ENCODE measurements at places on chromosomes 7 and 10.

- DNase-seq: no peak
Measured at GRCh38 chr7:100093054-100093453, 4.3 kb downstream of the COPS6 start.

DNA sequence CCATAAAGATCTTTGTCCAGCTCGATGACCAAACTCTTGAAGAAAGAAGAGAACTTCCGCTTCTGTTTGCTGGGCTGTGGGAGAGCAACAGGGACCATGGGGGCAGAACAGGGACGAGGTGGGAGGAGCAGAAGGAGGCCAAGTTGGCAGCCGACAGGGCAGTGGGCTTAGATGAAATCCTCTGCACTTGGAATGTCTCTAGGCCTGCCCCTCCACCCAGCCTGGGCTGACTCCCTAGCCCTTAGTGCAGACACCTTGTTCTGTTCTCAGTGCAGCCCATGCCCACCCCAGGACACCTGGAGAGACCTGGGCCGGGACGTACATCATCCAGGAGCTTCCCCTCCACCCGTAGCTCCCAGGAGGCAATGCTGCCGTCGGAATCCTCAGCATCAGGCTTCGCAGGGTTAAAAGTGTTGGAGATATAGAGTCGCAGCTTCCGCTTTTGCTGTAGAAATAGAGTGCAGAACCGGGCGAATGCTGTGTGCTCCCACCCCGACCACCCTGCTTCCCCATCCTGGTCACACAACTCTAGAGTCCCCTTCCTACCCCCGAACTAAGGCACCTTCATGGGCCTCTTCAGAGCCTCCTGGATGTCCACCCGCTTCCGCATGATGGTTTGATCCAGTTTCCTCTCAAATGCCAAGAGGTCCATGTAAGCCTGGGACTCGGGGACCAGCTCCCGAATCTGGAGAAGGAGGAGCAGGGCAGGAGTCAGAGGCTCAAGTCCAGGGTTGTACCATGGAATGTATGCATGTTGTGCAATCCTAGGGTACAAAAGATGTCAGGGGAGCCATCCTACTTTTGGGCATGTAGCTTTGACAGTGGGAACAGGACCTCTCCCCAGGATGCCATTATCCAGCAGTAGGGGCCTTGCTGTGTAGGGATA lies 6.1 kb downstream of the SMARCD3 start:
- DNase-seq: no peak

DNA sequence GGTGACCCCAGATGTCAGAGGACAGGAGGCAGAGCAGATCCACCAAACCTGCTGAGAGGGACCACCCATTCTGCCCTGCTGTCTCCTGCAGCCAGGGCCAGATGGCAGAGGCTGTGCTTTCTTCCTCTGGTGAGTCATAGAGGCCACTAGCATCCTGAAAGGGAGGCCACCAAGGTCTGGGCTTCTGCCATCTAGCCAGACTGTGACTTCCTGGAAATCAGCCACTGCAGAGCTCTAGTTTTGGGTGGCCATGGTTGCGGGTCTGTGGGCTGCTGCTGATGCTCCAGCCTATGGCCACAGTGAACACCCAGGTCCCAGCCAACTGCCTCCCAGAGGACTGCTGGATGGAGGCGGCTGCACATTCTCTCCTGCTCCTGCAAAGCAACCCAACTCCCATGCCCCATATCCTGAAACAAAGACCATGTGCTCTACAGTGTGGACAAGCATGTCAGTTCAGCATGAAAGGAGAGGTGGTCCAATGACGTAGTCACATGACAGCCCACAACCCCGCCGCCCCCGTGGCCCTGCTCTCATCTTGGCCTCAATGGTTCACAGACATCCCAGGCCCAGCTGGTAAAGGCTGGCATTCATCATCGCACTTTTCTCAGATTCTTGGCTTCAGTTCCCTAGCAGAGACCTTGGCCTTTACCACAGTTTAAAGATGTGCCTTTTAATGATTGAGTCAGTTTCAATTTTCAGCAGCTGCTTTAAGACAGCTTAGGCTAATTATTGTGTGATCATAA lies 73.9 kb upstream of the CXCL12 start:
- DNase-seq: no peak

- no peak for DNase-seq
Measured at GRCh38 chr7:138873220-138873892, 75.4 kb upstream of the ATP6V0A4 start.

DNA sequence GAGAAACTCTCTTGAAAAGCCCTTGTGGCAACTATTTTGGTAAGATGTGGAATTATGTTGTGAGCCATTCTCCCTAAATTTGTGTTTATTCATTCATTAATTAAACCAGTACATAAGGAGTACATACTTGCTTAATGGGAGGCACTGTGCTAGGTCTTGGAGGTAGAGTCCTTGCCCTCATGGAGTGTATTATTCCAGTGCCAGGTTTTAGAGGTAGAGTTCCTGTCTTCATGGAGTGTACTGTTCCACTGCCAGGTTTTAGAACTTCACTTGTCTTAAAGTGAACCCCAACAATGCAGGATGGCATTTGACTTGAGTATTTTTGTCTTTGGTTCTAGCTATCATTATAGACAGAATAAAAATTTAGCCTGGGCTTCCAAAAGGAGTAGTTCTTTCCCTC lies 8.8 kb downstream of the MXI1 start:
- no peak for DNase-seq

DNA sequence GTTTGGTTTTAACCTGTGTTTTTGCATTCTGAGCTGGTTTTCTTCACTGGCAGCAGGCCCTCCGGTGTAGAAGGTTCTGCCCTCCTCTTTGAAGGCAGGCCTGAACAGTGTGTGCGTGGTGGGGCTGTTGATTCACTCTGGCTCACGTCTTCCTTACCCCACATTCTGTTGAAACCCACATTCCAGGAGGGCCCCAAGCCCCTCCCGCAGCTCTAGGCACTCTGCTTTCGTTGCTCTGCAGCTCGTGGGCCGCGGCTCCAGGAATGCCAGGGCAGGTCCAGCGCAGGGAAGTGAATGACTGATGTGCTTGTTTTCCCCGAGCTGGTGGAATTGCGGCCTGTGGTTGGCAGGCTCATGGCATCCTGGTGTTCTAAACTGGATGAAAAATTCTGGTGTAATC lies 49.0 kb downstream of the HTRA1 start:
- no peak for DNase-seq

DNA sequence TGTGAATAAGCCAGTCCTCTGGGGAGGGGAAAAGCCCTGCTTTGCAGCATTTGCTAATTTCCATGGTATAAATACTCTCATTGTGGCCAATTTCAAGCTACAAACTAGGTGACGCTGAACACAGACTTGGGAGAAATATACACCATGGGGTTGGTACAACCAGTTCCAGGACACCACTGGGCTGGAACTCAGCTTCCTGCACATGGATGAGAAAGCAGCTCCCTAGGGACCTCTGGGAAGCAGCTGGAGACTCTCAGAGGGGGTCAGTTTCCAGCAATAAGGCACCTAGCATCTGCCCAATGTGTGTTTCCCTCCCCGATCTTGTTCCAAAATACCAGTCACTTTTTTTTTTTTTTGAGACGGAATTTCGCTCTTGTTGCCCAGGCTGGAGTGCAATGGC lies 56.8 kb upstream of the WDR11 start:
- no peak for DNase-seq

GRCh38 chr10:18216482-18216881 lies 76.3 kb downstream of the CACNB2 start:
- no peak for DNase-seq

GRCh38 chr10:74474022-74474713 lies 323.1 kb downstream of the ADK start:
- no peak for DNase-seq

- no peak for DNase-seq
Measured at GRCh38 chr10:123361832-123362231, 207.6 kb downstream of the BUB3 start.

- no peak for DNase-seq
Measured at GRCh38 chr10:76036962-76037361, 605.5 kb downstream of the LRMDA start.

- no peak for DNase-seq
Measured at GRCh38 chr7:156906200-156906649, 13.2 kb upstream of the LMBR1 start.

DNA sequence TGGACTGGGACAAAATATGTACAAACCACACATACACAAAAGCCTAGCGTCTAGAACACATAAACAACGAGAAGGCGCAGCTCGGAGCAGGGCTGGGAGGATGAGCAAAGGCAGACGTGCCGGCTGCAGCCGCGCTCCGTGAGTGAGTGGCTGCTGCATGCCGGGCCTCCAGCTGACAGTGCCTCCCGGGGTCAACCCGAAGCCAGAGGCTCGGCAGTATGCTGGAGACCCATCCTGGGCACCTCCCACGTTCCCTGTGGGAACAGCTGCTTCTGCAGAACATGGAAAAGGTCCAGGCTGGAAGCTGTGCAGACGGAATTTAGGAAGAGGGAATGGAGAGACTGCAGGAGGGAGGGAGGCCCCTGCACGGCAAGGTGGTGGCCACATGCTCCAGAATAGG lies 3.6 kb upstream of the GPR146 start:
- DNase-seq: no peak

DNA sequence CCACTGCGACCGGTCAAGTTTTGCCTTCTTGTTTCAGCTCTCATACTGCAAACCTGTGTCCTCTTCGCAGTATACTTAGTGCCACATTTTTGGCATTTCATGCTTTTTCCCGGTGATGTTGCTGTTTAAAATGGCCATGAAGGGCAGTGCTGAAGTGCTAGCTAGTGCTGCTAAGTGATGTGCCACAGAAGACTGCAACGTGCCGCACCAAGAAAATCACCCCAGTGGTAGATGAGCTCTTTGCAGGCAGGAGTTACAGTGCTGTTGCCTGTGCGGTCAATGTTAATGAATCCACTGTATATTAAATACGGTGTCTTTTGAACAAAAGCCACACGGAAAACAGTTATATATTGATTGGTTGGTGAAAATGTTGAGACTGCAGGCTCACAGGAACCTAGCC lies 120.3 kb downstream of the ANLN start:
- DNase-seq: no peak

GRCh38 chr7:124205526-124205925 lies 172.7 kb upstream of the TMEM229A start:
- no peak for DNase-seq

GRCh38 chr10:116385311-116385710 lies 42.3 kb upstream of the PNLIPRP3 start:
- no peak for DNase-seq

DNA sequence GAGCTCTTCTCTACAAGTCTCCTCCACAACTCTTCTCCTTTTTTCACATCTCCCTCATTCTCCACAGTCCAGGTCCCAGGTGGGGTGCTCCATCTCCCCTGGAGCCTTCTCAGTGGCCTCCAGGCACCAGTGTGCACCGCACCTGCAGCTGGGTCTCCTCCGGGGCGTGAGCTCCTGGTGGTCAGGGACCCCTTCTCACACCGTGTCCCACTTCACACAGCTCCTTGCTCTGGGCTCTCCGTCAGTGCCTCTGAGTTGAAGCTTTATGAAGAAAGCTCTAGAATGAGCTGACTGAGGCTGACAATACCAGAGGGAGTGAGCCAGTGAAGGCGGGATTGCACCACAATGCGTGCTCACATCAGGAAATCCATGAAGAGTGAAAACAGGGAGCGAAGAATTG lies 290.2 kb downstream of the DNAJB6 start:
- no peak for DNase-seq

DNA sequence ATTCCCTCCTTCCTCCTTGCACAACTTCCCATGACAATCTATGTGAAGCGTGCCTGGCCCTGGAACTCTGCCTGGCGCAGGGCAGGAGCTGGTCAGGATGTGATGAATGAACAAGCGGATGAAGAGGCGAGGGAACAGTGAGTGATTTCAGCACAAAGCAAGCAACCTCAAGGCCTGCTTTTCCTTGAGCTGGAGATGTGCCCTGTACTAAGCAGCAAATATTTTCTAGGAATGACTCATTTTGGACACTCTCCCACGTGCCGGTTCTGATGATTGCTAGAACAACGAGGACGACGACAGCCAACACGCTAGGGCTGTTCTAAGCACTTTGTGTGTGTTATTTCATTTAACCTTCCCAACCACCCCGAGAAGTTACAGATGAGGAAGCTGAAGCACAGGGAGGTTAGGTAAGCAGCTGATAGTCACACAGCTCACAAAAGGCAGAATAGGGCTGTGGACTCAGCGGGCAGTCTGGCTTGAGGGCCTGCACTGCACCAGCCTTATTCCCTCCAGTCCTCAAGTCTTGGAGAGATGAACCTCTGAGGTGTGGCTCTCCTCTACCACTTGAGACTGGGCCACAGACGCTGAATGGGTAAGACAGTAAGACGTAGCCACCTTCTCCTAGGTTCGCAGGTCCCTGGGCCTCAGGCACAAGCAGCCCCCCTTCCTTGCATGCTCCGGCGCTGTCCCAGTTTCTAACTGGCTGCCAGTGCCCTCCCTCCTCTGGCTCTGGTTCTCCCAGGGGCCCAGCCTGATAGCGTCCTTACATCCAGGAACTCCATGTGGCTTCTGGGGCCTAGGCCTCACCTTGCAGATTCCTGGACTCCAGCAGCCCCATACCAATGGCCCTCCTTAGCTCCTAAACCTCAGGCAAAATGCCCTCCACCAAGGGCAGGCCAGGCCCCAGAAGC lies 59.0 kb downstream of the YKT6 start:
- no peak for DNase-seq

GRCh38 chr10:65570143-65571010 lies 1355.5 kb upstream of the LRRTM3 start:
- DNase-seq: no peak

DNA sequence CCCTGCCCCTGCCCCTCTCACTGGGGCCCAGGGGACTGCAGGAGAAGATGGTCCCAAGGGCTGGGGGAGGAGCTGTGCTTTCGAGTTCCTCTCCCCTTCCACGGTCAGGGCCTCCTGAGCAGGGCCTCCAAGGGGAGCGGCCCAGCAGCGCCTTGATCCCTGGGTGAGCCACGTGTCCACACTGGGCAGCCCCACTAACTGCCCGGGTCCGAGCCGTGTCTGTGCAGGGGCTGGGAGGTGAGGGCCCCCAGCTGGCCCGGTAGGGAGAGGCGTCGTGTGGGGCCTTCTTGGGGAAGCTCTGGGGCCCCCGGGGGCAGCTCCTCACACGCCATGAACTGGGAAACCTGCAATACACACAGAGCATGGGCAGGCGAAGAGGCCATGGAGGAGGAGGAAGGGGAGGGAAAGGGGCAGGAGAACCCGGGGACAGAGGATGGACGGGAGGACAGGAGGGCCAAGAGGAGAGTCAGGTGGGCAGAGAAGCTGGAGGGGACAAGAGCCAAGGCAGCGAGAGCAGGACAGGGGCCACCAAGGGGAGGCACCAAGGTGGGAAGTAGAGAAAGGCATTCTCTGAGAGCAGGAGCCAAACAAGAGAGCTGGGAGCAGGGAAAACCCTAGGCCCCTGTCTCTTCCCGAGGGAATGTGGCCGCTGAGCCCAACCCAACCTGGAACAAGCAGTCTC lies 32.8 kb downstream of the KCNH2 start:
- no peak for DNase-seq

GRCh38 chr10:117967149-117967650 lies 79.5 kb downstream of the RAB11FIP2 start:
- no peak for DNase-seq

- DNase-seq: no peak
Measured at GRCh38 chr7:109639561-109639960, 1069.9 kb downstream of the DNAJB9 start.
